ENCODE measurements at places on chromosomes 7 and 10. TPM values are rescaled to one million over a fixed set of nuclear protein-coding genes. Genes with fewer than 3 reads are reported as not detected.

Gene ATP5MK
- 276 TPM for total RNA-seq

Gene SYT15
- 0.79 TPM for total RNA-seq

Gene SPOCK2
- total RNA-seq = 423 TPM

Gene TMEM139
- 0.29 TPM for total RNA-seq

Gene HOXA11
- not detected for total RNA-seq

Gene ITGA8
- total RNA-seq = not detected

Gene IFIT1
- total RNA-seq = 42.9 TPM

Gene PAOX
- total RNA-seq = 5.0 TPM

Gene C10orf88
- total RNA-seq = 16.0 TPM

Gene PDLIM1
- 19.6 TPM for total RNA-seq

Gene KCNMA1
- total RNA-seq = not detected

Gene FFAR4
- not detected for total RNA-seq

Gene VIPR2
- not detected for total RNA-seq

Gene HKDC1
- 10.9 TPM for total RNA-seq

Gene FAM25A
- not detected for total RNA-seq

Gene TMEM236
- total RNA-seq = not detected

Gene LRRN3
- 262 TPM for total RNA-seq

Gene SLC26A5
- not detected for total RNA-seq

Gene MOGAT3
- not detected for total RNA-seq

Gene ZNF479
- not detected for total RNA-seq

Gene MSS51
- total RNA-seq = 3.4 TPM

Gene ZEB1
- 36.1 TPM for total RNA-seq

Gene TEX47
- not detected for total RNA-seq

Gene CAV1
- not detected for total RNA-seq

Gene TRIM24
- total RNA-seq = 22.0 TPM

Gene BHLHA15
- not detected for total RNA-seq

Gene AMPH
- not detected for total RNA-seq

Gene CFAP69
- not detected for total RNA-seq

Gene IKZF1
- total RNA-seq = 406 TPM

Gene HTRA1
- total RNA-seq = not detected

Gene CPN1
- total RNA-seq = not detected

Gene EN2
- not detected for total RNA-seq

Gene PNLIP
- not detected for total RNA-seq

Gene BMPER
- total RNA-seq = not detected

Gene CFAP58
- total RNA-seq = 0.27 TPM

Gene CTAGE4
- total RNA-seq = 1.4 TPM

Gene ICA1
- total RNA-seq = 0.89 TPM

All from activated CD4-positive, alpha-beta T cell treated with anti-CD3 and anti-CD28 coated beads, Interleukin-2, amount 10 ng/mL, durations not matched to agents 7 days and 5 days (primary cell).